Stimulated activated CD8-positive, alpha-beta memory T cell treated with anti-CD3 and anti-CD28 coated beads, Interleukin-4, amount 100 ng/mL, for 1 hour (primary cell): ENCODE measurements at places on chromosomes 7 and 10.

- DNase-seq: no peak
Measured at GRCh38 chr10:69213591-69214311, 6.4 kb upstream of the HKDC1 start.

GRCh38 chr10:18409599-18410397, 241.6 kb downstream of the NSUN6 start:
- no peak for DNase-seq

DNA sequence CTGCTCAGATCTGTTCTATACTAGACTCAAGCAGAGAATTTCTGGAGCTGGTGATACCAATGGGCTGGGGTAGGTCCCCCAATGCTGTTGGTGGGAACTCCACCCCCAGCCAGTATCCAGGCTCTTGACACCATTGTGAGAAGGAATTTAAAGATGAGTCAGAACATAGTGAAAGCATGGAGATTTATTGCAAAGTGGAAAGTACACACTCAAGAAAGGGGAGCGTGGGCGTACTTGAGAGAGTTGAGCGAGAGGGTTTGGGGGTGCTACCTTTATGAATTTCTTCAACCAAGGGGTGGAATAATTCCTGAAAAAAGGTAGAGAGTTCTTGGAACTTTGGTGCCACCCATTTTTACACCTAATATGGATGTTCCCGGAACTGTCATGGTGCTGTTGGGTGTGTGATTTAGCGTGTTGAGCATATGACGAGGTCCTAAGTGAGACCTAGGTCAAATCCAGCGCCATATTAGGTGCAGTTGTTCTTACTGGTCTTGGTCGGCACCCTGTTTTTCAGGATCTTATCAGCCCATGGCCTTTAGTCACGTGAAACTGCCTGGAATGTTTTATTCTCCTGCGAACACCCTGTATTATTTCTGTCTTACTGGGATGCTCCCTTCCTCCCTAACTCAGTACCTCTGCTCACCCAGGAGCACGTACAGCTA, 122.0 kb upstream of the AHR start:
- DNase-seq: no peak

DNA sequence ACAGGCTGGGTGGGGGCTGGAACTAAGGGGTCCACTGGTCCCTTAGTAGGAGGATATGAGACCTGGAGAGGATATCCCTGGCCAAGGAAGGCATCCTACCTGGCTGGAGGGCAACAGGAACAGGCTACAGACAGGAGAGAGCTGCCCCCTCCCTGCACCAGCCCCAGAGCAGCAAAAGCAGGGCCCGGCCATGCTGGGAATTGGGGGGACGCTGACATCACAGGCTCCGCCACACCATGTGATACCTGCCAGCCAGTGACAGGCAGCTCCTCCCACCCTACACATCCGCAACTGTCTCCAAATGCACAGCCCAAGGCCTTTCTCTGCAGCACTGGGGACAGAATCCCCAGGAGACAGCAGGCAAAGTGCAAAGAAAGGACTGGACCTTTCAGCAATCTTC, 100.0 kb downstream of the EBF3 start:
- no peak for DNase-seq

DNA sequence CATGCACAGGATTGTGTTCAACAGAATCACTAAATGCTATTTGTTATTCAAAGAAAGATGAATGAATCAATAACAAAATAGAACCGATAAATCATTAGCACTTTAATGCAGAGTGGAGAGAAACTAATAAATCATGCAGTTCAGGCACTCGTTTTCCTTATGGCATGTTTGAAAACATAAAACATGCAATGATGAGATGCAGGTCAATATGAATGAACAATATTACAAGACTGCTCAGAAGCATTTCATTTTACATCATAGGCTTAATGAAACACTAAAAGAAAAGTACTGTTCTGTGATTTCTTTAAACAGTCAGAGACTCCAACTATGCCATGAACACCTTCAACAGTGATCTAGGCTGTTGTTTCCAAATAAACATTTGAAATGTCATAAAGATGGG, 158.1 kb upstream of the ETV1 start:
- no peak for DNase-seq

GRCh38 chr7:122148081-122148480, 4.0 kb upstream of the AASS start:
- no peak for DNase-seq

DNA sequence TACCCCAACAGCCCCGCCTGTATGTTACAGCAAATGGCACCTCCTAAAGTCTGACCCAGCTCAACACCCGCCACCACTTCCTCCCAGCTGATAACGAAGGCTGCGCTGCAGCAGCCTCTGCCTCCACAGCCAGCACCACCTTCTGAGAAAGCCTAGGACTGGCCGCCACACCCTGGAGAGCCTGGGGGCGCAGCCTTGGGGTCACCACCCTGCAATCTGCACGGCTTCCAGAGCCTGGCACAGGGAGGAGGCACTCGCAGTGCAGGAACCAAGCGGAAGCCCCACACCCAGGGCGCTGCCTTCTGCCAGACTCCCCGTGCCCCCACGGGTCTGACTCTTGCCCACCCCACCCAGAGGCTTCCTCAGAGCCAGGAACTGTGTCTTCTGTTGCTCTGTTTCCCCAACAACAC, 112.5 kb downstream of the MAD1L1 start:
- no peak for DNase-seq

DNA sequence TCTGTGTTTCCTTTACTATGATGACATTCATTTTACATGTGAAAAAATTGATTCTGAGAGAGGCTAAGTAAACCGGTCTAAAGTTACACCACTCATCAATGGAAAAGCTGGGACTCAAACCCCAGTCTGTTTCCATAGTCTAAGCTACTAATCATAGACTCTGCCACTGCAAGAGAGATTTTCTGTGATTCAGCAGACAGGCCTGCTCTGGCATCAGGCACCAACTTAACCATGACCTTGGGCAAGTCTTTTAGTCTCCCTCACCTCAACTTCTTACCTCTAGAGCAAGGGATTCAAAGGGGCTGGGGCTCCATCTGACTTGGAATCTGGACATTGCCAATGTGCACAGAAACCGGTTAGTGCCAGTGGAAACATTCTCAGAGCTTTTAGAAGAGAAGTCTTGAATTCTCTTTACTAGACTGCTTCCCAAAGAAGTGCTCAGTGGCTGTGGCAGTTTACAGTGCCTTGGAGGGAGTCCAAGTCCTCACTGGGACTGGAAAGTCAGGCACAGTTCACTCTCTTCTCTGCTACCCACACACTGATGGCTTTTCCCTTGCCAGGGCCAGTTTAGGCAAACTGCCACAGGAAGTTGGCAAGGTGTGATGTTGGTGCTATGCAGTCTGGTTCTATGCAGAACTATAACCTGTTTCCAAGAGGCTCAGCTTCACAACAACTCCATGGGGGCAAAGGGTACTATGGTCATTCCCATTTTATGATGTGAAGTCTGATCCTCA, 4.5 kb upstream of the BLNK start:
- no peak for DNase-seq

- no peak for DNase-seq
Measured at GRCh38 chr7:70684173-70684572, 447.8 kb upstream of the GALNT17 start.

GRCh38 chr7:30750683-30751650, 968 bp upstream of the INMT start:
- DNase-seq: no peak

- DNase-seq: no peak
Measured at GRCh38 chr7:47882635-47883034, 65.6 kb downstream of the PKD1L1 start.
